ENCODE measurements at places on chromosomes 6 and 20. TPM values are rescaled to one million over a fixed set of nuclear protein-coding genes. Genes with fewer than 3 reads are reported as not detected.

DNA sequence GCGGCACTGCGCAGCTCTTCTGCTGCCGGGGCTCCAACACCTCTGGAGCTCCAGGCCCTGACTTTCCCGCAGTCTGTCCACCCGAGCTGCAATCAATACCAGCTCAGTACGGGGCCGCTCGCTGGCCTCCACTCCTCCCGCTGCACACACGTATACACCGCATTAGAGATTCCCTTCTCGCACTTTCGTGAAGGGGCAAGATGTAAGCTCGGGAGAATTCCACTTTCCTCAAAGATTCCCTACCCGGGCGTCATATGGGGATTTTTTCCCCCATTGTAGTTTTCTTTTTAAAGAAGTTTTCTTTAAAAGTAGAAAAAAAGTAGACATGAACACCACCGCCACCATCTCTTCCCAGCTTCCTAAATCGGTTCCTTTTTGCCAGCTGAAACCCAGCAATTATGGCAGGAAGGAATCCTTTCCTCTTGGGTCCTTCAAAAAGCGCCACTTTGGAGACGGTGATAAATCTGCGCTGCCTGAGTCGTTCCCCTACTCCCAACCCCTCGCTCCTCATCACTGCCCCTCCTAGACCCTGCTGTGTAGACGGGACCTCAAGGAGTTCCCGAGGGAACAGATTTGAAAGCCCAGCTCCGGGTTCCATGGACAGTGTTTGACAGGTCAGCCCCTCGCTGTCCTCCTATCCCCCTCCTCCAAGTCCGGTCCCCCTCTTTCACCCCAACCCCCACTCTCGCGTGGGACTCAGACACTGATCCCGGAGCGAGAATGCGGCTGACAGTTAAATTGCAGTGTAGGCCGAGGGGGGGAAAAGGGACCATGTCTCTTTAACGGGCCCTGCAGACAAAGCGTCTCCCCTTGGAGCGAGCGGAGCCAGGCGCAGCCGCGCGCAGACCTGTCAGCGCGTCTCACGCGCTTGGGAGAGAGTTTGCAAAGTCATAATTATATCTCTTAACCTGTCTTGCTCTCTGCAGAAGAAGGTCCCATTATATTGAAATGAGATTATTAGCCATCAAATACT lies 39.5 kb downstream of the NCR2 start:
- H3K27ac ChIP-seq, result no peak overlapping the region
- H3K4me1 ChIP-seq, result no peaks in the 10 kb centered on the region
- peak overlapping the region; percentile 35 for H3K4me3 ChIP-seq
- H3K27me3 ChIP-seq, result peaks cover 100% of the 10 kb centered on the region

- no peak overlapping the region for H3K27ac ChIP-seq
- DNase-seq, result no peak
- H3K4me3 ChIP-seq, result no peak overlapping the region
- H3K4me1 ChIP-seq, result no peaks in the 10 kb centered on the region
- no peaks in the 10 kb centered on the region for H3K27me3 ChIP-seq
Observed at GRCh38 chr6:57262901-57263694, 41.0 kb upstream of the RAB23 start.

- no peaks in the 10 kb centered on the region for H3K4me1 ChIP-seq
- H3K36me3 ChIP-seq, result no peaks in the 10 kb centered on the region
- DNase-seq, result no peak
- H3K27me3 ChIP-seq, result no peaks in the 10 kb centered on the region
- H3K27ac ChIP-seq, result no peak overlapping the region
Observed at GRCh38 chr6:41673704-41674000, 35.4 kb downstream of the MDFI start.

GRCh38 chr6:103000688-103001087 lies 1607.2 kb downstream of the GRIK2 start:
- no peaks in the 10 kb centered on the region for H3K4me1 ChIP-seq
- no peak overlapping the region for H3K27ac ChIP-seq
- no peak for DNase-seq
- H3K36me3 ChIP-seq, result no peaks in the 10 kb centered on the region
- H3K27me3 ChIP-seq, result no peaks in the 10 kb centered on the region

GRCh38 chr6:63759605-63760105 lies 124.1 kb downstream of the PHF3 start:
- no peaks in the 10 kb centered on the region for H3K36me3 ChIP-seq
- H3K4me1 ChIP-seq, result no peaks in the 10 kb centered on the region
- DNase-seq, result no peak
- H3K27ac ChIP-seq, result no peak overlapping the region
- no peak overlapping the region for H3K4me3 ChIP-seq

SLC22A3 gene
- 4.6 TPM for total RNA-seq

SEL1L2 gene
- not detected for total RNA-seq
